ENCODE measurements at places on chromosomes 3 and 15.

- peak; percentile 77 for DNase-seq
Measured at GRCh38 chr3:46386205-46386604, 15.5 kb downstream of the CCR5 start.

GRCh38 chr15:74504836-74505235 lies 36.2 kb upstream of the ARID3B start:
- no peak for DNase-seq

DNA sequence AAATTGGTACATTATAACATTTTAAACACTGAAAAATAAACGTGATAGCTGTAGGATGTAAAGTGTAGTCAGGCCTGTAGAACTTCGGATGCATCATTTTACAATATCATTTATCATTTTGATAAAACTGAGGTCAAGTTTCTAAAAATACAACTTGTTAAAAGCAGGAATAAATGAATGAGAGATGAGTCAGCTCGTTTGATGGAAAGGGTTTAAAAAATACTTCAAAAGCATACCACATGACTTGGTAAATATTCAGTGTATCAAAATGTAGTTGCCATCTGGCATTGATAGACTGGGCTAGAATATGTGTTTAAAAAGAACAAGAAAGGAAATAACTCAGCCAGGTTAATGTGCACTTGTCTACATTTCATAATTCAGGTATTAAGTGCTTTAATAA lies 357.0 kb downstream of the TIGIT start:
- peak; percentile 78 for DNase-seq

- DNase-seq, result peak; percentile 98
Measured at GRCh38 chr15:59349680-59350420, 22.8 kb downstream of the MYO1E start.

- DNase-seq, result peak; percentile 3
Measured at GRCh38 chr3:161401389-161401788, 30.1 kb upstream of the SPTSSB start.

GRCh38 chr3:132786890-132787289 lies 64.7 kb upstream of the NPHP3 start:
- DNase-seq, result no peak

DNA sequence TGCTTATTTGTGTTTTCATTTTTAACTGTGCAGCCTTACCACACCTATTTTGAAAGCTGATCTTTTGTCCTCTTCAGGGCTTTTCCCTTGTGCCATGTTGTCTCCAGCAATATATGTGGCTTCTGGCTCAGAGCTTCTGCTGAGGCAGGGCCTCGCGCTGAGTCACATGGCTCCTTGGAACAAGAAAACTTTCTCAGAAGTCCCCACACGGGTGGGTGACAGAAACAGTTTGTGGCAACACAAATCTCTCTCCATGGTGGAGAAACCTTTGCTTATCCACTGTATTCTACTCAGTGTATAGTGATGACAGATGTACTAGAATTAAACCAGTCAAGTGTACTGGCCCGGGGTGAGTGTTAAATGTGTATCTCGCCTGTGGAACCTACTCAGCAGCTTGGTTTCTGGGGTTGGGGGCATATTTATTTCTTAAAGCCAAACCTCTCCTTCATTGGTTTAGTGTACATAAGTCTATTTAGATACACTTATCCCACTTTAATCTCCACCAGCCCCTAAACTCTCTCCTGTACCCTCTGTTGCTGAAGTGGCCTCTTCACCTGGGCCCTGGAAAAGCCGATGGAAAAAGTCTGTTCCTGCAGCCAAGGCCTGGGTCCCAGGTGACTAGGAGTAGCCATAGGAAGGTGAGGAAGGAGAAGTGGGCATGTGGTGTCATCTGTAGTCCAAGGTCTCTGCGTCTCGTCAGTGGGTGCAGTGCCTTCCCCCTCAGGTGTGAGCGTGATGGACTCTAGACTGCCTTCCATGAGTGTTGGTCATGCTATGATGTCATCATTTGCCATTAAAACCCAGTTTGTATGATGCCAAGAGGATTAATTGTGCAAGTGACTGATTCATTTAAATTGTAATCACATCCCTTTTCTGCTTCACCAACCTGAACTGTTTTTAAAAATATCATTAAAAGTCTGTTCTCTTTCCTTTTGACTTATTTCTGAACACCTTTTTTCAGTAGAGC lies 3.2 kb upstream of the FBXL22 start:
- no peak for DNase-seq

GRCh38 chr3:182818296-182818978 lies 25.1 kb downstream of the ATP11B start:
- DNase-seq, result no peak

- no peak for DNase-seq
Measured at GRCh38 chr15:67783303-67783702, 42.0 kb upstream of the SKOR1 start.

DNA sequence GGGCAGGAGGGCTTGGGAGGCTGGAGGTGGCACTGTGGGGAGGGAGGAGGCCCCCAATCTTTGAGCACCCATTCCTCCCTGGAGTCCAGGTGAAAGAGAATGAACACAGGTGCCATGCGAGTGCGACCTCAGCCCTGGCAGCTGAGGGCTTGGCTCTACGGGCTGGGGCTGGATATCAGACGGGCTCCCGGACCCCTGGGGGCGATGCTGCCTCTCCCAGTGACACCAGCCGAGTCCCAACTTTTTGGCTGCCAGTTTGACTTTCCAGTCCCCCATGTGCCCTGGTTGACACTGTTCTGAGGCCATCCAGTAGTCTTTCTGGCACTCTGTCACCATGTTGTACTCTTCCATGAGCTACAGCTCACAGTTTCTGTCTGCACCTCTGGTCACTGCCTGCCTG lies 1.2 kb downstream of the VILL start:
- DNase-seq, result no peak

- DNase-seq, result no peak
Measured at GRCh38 chr15:43889042-43889441, 62.2 kb downstream of the WDR76 start.

DNA sequence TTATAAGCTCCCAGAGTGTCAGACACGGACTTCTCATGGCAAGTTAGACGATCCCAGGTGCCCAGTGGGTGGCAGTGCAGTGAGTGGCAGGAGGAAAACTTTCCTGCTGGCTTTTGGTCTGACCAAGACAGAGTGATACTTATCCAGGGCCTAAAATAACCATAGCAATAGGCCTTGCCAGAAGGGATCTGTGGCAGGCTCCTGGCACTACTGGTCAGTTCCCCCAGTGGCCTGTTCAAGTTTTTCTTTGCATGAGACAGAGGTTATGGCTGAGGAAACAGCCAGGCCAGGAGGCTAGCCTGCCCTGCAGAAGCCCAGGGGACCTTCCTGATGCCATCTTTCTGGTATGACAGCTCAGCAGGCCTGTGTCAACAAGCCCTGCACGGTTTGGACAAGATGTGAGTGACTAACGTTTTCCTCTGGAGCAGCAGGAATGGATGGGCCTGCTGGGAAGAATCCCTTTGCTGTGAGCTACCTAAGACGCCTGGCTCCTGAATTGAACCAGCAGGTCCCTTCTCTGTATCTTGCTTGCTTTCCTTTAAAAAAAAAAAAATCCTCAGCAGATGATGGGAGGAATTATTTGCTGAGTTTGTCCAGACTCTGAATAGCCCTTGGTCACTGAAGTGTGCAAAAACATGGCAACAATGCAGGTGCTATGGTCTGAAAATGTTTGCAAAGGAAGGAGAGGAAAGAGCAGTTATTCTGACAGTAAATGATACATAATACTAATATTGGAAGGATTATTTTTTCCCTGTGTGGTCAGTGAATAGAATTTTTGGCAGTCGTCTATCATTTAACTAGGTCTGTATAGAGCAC lies 18.0 kb downstream of the SCG5 start:
- DNase-seq, result no peak

DNA sequence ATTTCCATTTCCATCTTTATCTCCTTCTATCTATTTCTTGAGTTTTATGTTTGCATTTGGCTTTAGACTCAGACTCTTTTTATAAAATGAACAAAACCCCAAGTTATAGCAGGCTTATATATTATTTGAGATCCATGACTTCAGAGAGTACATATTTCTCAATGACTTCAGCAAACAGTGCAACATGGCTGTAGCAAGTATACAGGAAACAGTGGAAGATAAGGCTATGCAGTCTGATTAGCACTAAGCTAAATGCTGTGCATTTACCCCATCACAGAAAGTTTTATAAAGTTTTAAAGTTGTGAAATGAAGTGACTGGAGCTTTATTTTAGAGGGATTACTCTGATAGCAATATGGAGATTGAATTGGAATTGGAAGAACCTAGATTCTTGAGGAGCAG lies 463.5 kb upstream of the TGFBR2 start:
- peak; percentile 10 for DNase-seq

DNA sequence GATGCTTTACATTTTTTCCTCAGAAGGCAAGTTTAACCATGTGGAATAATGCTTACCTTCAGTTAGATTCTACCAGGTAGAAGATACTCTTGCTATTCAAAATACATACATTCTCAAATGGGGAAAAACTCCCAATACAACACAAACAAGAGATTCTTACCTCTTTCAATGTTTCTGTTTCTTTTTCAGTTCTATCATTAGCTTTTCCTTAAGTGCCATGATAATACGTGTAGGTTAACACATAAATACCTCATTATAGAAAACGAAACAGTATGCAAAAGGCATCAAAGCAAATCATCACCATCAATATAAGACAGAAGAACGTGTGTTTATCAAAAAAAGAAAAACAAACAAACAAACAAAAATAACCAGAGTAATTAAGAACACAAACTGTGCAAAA lies 300.7 kb upstream of the ROBO1 start:
- no peak for DNase-seq

Data from NCI-H226 (cell line).